ENCODE measurements at places on chromosomes 16 and 17.
A peak's percentile ranks its signal among the peaks of the same experiment; 100 is the strongest.

DNA sequence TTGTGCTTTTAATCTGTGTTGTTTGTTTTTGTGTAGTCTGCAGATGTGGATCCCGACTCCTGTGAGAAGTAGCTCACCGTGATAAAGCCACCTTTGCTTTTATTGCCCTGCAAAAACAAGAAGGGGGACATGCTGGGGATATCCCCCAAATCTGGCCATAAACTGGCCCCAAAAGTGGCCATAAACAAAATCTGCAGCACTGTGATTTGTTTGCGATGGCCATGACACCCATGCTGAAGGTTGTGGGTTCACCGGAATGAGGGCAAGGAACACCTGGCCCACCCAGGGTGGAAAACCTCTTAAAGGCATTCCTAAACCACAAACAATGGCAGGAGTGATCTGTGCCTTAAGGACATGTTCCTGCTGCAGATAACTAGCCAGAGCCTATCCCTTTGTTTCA is 15.1 kb downstream of the AHSP start:
- no peak for DNase-seq

GRCh38 chr16:1674751-1675664 is 3.1 kb upstream of the JPT2 start:
- no peak for DNase-seq

- DNase-seq, result peak; percentile 89
Measured at GRCh38 chr17:36197387-36197703, 787 bp upstream of the CCL3L1 start.

DNA sequence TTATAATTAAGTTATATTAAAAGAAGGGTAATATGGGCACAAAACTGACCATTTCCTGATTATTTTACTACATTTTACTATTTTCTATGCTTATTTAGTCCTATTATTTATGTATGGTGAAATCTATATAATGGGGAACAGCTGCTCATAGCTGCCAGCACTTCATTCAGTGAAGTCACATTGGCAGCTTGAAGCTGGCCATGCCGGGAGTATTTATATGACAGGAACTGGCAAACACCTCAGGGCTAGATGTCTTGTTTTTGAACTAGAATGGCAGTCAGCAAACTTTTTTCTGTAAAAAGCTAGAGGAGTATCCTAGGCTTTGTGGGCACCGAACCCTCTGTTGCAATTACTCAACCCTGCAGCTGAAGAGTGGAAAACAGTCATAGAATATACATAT is 104.1 kb downstream of the CDH13 start:
- no peak for DNase-seq

DNA sequence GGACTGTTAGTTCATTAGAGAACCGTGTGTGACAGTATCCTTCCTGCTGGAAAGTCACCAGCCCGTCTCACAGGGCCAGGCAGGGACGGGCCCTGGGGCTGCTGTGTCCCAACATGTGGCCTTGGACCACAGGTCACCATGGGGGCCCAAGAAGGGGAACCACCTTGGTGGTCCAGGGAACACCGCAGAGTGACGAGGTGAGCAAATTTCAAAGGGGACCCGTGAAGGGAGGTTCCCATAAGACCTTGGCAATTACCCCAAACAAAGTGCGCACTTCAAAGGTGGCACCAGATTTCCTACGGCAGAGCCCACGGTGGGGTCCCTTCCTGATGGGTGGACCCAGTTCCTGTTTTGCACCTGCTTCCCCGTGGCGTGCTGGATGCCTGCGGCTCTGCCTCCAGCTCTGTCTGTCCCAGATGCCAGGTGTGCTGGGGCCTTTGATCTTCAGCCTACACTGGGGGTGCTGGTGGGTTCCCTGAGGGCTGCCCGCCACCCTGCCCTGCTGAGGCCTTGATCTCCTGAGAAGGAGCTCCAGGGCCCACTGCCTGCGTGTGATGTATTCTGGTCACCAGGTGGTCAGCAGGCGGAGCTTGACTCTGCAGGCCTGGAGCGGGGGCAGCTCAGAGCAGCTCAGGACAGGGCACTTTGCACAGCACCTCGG is 27.0 kb downstream of the SLC7A5 start:
- no peak for DNase-seq

- DNase-seq, result peak; percentile 79
Measured at GRCh38 chr17:80866050-80866793, 125.4 kb upstream of the CHMP6 start.

DNA sequence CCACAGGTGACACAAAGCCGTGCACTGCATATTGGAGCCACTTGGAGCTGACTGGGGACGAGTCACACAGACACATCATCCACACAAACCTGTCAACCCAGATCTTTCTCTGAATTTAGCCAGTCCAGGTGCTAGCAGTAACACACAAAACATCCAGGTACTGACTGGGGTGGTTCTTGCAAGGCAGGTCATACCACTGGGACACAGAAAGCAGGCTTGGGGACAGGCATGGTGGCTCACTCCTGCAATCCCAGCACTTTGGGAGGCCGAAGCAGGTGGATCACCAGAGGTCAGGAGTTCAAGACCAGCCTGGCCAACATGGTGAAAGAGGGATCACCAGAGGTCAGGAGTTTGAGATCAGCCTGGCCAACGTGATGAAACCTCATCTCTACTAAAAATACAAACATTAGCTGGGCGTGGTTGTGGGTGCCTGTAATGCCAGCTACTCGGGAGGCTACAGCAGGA is 14.9 kb downstream of the ENPP7 start:
- DNase-seq, result no peak

DNA sequence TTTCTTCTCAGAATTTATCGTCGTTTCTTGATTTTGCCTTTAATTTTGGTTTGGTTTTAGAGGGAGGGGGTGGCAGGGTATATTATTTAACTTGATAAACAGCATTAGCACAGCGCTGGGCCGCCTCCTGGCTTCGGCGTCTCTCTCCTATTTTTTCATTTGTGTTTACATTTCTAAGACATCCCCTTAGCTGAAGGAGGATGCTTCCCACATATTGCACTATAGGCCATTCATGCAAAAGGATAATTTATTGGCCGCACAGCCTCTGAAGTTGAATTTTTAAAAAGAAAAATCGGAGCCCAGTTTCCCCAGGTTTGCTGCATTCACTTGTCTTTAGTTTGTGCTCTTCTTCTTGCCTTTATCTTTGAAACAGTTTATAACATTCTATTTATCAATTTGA is 497.4 kb upstream of the ZFHX3 start:
- DNase-seq, result no peak

DNA sequence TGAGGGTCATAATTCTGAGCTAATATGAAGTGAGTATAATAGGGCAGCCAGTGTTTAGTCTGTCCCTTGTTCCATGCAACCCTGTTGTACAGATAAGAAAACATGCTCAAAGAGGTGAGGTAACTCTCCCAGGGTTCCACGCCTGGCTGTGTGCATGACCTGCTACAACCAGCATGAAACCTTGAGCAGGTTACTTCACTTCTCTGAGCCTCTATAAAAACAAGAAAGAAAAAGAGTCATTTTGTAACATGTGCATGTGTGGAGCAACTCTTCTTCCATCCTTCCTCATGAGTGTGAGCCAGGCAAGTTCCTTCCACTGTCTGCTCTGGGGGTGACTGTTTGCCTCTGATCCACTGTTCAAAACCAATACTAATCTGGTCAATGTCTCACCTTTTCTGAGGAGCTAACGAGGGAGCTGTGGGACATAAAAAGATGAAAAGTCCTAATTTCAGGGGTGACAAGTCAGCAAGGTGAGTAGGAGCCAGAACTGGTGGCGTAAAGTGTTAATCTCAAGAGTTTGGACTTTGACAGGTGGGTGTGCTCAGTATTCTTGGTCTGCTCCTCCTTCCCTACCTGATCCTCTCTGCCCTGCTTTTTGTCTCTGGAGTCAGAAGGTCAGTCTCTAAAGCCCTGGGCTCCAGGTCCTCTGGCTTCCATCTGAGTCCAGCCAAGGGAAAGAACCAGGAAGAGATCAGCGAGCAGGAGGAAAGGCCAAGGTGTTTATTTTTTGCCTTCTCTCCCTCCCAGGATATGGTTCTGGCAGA is 21.5 kb downstream of the GFOD2 start:
- no peak for DNase-seq

DNA sequence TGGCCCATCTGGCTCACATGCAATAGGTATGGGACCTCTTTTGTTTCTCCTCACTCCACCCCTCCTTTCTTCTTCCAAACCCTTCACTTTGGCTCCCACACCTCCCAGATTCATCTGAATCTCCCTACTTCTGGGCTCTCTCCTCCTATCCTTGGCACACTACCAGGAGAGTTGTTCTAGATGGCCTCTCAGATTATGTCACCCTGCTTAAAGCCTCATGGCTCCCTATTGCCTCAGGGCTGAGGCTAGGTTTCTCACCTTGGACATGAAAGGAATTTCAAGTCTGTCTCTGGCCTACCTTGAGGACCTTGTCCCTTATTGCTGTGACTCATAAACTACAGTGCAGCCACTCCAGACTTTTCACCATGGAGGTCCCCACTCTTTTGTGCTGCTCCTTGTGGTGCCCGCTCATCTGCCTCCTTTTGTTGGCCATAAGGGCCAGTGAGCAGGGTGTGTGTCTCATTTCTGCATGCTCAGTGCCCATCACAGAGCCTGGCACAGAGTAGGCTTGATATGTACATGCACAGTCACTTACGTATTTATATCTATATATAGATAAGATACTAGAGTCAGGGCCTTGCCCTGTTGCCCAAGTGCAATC is 1.0 kb upstream of the MFAP4 start:
- no peak for DNase-seq

GRCh38 chr16:17273142-17273561 is 197.6 kb downstream of the XYLT1 start:
- DNase-seq, result peak; percentile 80

- DNase-seq, result no peak
Measured at GRCh38 chr17:79991924-79992648, 43.6 kb downstream of the TBC1D16 start.

DNA sequence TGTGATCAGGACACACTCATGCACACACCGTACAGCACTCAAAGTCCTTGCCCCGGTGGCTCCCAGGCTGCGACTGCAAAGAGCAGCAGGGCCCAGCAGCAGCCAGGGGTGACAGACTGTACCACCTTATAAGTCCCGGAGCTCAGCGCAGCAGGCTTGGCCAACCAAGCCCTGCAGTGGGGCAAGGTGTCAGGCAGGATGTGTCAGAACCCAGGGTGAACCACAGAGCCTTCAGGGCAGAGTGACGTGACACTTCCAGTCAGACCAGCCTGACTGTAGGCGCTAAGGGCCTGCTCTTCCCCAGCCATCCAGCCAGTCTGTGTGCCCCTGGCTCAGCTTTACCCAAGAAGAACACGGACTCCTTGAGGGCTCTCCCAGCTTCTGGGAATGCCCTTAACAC is 204.1 kb downstream of the COPRS start:
- DNase-seq, result no peak

DNA sequence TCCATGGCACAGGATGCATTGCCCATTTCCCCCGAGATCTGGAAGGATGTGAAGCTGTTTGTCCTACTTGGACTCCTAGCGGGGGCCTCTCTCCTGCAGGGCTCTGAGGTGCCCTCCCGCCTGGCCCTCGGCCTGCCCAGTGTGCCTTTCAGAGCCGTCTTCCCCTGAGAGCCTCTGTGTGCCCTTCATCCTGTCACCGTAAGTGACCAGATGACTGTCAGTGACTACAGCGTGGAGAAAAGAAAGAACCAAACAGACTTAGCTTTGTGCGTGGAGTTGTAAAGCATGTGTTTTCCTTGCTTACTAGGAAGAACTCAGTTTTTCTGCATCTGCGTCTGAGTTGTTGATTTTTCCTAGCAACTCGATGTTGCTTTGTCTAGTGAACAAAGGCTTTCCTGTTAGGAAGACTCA is 56.1 kb downstream of the BANP start:
- no peak for DNase-seq

- DNase-seq, result no peak
Measured at GRCh38 chr17:6487251-6488007, 43.2 kb downstream of the PIMREG start.

DNA sequence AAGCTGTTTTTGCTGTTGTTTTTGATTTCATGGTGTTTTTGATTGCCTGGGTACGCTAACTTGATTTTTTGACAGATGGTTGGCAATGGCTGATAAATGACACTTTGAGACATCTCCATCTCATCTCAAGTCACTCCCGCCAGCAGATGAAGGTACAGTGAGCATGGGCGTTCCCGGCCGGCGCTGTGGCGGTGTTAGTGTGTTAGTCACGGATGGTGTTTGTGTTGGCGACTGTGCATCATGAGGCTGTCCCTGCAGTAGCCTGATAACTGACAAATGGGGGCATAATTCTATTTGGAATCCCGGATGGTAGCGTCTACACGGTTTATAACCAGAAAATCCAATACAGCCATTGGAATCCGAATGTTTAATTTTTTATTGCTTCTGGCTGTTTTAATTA is 81.6 kb upstream of the ZNF750 start:
- no peak for DNase-seq

- no peak for DNase-seq
Measured at GRCh38 chr16:22757202-22757601, 56.8 kb upstream of the HS3ST2 start.

DNA sequence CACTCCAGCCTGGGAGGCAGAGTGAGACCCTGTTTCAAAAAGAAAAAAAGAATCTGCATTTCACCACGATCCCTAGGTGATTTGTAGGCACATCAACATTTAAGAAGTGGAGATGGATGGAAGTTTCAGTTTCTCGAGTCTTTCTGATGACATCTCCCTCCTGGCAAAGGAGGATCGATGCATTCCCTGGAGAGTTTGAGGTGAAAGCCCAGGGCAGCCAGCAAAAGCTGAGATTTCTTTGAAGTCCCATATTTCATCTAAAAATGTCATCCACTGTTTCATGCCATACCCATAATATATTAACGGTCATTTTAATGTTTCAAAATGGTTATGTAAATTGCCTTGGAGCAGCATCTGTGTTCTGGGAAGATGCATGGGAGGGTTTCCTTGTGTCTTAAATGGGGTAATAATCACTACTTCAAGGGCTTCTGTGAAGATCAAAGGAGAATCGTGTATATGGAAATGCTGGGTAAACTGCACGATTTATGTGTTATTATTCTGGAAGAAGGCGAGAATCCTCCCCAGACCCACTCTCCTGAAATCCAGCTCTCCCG is 63.4 kb downstream of the KATNIP start:
- DNase-seq, result no peak

GRCh38 chr16:72785171-72785570 is 262.8 kb downstream of the ZFHX3 start:
- peak; percentile 36 for DNase-seq

DNA sequence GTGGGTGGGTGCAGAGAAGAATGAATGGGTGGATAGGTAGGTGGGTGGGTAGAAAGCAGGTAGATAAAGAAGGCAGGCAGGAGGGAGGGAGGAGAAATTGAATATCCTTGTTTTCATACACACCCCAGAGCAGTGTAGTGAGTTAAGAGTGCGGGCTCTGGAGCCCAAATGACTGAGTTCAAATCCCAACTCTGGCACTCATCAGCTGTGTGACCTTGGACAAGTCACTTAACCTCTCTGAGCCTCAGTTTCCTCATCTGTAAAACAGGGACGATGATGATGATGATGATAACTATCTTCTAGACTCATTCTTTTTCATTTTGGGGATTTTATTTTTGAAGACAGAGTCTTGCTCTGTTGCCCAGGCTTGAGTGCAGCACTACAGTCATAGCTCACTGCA is 2.0 kb upstream of the IL21R start:
- no peak for DNase-seq

DNA sequence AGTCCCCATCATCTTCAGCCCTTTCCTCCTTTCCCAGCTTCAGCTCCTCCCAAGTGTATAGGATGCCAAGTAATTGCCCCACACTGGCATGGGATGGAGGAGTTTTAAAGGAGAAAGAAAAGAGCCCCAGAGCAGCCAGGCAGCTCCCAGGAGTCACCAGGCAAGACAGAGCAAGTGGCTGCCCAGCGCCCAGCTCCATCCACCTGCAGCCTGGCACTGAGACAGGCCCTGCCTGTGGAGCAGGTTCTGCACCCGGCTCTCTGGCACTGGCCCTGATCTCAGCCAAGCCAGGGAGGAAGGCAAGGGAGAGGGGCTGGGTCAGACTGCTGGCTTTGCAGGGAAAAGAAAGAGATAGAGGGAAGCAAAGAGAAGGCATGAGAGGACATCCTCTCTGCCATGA is 21.7 kb downstream of the FOXN1 start:
- DNase-seq, result no peak

Data from suppressor macrophage treated with lipopolysaccharide for 1 hour (primary cell).